ENCODE measurements at places on chromosomes 2 and 18.

DNA sequence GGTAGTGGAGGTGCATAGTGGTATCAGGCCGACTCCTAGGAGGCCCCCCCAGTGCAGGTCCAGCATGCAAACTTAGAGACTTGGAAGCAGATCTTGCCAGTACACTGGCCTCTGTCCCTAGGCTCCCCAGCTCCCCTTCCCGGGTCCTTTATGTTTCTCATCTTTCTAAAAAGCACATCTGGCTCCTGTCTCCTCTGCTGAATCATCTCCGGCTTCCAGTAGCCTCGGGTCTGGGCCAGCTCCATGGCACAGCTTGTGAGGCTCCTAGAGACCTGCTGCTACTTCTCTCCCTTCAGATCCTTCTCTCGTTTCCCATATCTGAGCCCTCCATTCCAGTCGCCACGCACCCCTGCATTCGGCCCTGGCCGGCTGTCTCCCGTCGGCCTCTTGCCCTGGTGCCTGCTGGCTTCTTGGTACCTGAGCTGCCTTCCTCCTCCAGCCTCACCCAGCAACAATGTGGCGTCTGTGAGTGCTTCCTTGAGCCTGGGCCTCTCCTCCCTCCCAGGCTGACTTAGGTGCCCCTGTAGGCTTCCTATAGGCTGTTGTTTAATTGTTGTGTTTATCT, 6.6 kb downstream of the TRAF3IP1 start:
- no peak for DNase-seq

DNA sequence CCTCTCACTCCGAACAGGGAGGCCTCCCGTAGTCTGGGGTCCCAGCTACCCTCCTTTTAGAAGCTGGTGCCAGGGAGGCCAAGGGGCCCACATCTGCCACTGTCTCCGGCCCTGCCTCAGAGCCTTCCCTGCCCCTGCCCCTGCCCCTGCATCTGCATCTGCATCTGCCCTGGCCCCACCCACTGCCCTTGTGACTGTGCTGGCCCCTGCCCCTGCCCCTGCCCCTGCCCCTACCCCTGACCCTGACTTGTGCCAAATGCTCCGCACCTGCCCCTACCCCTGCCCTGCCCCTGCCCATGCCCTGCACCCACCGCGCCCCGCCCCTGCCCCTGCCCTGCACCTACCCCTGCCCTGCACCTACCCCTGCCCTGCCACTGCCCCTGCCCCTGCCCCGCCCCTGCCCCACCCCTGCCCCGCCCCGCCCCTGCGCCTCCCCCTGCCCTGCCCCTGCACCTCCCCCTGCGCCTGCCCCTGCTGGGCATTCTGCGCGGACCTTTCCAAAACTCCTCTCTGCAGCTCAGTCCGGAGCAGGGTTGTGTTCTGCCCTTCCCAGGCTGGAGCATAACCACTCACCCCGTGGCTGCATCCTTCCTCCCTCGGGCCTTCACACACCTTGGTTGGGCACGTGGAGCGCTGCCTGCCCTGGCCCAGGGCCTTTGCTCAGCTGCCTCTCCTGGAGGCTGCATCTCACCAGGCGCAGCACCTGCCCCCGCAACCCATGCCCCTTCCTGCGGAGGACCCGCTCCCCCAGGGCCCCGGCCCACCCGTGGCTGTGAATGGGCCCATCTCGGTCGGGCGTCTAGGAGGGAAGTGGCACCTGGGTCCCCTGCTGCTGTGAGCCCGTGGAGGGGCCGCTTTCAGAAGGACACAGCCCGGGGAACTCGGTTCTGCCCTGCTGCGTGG, 5.4 kb downstream of the SNTG2 start:
- no peak for DNase-seq

DNA sequence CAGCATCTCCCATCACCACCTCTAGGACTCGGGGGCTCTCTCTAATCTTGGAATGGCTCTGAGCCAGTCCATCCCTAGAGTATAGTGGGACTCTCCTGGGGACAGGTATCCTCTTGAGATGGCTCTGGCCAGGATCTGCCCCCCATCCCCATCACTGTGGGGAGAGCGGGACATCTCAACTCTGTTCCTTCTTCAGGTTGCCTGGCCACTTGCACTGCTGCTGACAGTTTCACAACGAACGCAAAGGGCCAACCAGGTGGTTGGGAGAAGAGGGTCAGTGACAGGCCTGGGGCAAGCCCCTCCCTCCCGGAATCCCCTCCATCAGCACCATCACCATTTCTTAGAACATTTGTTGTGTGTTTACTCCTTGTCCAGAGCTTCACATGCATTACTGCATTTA, 62.6 kb downstream of the CIB4 start:
- no peak for DNase-seq

GRCh38 chr18:35949903-35950627, 22.4 kb upstream of the RMP24 start:
- DNase-seq: peak; percentile 75

DNA sequence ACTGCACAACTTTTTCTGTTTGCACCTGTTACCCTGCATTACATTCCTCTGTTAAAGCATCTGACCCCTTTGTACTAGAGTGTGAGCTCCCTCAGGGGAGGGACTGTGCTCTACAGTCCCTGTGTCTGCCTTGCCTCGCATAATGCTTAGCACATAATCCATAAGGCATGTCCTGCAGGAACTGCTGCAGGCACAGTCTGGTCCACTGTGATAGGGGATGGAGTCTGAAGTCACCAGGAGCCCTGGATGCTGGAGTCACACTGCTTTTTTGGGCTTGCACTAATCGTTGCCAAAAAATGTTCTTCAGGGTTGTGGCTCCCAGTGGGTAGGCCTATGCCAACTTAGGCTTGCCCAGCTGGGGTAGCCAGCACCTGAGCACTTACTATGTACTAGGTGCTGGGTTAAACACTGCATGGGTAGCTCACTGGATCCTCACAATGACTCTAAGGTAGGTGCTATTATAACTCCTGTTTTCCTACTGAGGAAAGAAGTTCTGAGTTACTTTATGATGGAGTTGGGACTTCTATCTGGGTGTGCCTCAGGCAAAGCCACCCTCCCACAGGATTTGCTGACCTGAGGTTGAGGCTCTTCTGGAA, 33.3 kb downstream of the COPS7B start:
- DNase-seq: no peak

DNA sequence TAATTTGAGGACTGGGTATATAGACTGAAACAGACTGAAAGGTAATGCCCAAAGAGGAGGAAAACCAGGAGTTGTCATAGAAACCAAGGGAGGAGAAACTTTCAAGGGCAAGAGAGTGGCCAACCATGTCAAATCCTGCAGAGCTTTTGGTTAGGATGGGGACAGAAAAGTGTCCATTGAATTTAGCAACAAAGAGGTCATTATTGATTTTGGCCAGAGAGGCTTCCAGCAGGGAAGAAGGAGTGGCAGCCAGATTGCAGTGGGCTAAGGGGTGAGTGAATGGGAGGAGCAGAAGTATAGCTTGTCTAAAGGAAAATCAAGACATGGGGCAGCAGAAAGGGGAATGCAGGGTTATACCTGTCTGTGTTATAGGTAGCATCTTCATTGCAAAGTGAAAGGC, 194.0 kb downstream of the CAMKMT start:
- DNase-seq: no peak

GRCh38 chr18:39441648-39442047, 1876.0 kb upstream of the CELF4 start:
- DNase-seq: no peak

DNA sequence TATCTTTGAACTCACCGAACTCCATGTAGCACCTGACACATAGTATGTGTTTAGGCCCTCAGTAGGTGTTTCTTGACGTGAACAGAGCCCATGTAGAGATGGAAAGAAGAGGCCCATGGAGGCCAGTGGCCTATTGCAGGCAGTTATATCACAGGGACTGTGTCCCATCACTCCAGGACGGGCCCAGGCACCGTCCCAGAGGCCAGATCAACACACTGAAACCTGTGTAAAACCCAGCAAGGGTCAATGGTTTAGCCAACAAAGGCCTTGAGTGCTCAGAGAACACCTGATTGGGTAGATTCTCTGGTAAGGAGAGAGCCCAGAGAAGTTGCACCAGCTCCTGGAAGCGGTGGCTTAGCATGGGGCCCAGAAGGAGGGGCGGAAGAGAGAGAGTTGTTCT, 82.8 kb downstream of the INHBB start:
- DNase-seq: no peak

- DNase-seq: peak; percentile 83
Observed at GRCh38 chr18:45730832-45731575, 7.0 kb downstream of the SLC14A1 start.

GRCh38 chr2:161406316-161406715, 9.8 kb upstream of the TBR1 start:
- DNase-seq: no peak

GRCh38 chr18:8368512-8369217, 240.6 kb upstream of the RAB12 start:
- no peak for DNase-seq

GRCh38 chr2:65604246-65604645, 171.8 kb upstream of the SPRED2 start:
- peak; percentile 48 for DNase-seq

DNA sequence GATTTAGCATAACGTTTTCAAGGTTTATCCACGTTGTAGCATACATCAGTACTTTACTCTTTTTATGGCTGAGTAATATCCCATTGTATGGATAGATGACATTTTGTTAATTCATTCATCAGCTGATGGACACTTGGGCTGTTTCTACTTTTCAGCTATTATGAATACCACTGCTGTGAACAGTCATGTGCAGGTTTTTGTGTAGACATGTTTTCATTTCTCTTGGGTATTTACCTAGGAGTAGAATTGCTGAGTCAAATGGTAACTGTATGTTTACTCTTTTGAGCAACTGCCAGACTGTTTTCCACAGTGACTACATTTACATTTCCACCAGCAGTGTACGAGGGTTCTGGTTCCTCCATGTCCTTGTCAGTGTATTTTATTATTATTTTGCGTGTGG, 33.9 kb downstream of the COX7A2L start:
- no peak for DNase-seq

DNA sequence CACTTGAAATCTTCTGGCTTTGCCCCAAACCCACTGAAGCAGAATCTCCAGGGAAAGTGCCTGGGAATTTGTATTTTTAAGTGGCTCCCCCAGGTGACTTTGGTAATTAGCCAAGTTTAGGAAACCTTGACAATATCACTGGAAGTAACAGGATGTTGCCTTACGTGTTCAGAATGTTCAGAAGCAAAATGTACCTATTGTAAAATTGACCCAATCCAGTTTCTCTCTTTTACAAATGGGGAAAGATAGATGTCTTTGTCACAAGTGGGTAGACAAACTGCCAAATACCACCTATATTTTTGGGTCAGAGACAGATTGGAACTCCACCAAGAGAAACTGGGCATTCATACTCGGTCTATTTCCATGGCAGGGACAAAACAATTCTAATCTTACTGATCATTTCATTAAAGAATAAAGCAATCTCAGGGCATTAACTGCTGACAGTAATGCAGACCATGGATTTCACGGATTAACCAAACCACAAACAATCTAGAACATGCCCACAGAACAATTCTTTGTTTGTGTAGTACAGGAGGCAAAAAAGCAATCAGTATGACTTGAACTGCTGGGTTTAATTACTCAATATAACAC, 255.8 kb downstream of the ERBB4 start:
- no peak for DNase-seq

- no peak for DNase-seq
Observed at GRCh38 chr18:11121443-11121849, 27.9 kb downstream of the PIEZO2 start.

DNA sequence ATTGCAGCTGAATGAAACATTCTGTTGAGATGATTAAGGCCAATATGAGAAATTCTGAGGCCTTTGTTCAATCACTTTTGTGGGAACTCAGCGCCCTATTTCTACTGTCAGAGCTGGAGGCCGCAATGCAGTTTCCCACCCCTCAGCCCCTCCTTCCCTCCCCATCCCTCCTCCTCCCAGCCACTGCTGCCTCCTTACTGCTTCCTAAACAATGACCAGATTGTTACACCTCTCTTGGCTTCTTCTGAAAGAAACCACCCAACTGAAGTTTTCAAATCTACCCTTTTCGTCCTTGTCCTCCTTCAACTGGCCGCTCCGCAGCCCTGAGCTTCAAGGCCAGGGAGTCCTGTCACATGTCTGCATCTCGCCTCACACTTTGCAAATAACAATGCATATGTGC, 36.7 kb upstream of the MAPK4 start:
- DNase-seq: no peak

- peak; percentile 47 for DNase-seq
Observed at GRCh38 chr2:43634604-43635306, 2.3 kb upstream of the PLEKHH2 start.
